Esophagus muscularis mucosa (tissue), 4 donors: ENCODE measurements at places on chromosomes 12 and 14. TPM values are rescaled to one million over a fixed set of nuclear protein-coding genes. Genes with fewer than 3 reads are reported as not detected.

The SLC38A4 gene
- total RNA-seq = 0.17 TPM

GRCh38 chr12:120680165-120680738 is 6.7 kb upstream of the MLEC start:
- no peaks in the 10 kb centered on the region for H3K36me3 ChIP-seq
- H3K27ac ChIP-seq = no peak overlapping the region
- H3K4me3 ChIP-seq = no peak overlapping the region
- no peaks in the 10 kb centered on the region for H3K27me3 ChIP-seq
- no peak for DNase-seq

DNA sequence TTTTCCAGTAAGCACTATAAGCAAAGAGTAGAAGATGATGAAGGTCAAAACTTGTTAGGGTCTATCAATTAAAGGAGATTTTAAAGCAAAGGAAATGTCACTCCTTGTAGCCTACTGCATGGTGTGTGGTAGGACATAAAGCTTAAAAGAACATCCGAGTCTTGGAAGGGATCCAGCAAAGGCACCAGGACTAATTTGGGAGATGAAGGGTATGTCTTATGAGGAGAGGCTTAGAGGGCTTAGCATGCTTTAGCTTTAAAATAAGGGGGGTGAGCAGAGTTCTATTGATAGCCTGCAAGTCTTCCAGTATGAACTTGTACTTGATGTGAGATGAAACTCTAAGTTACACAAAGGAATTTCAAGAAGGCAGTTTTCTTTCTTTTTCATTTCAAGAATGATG is 11.8 kb upstream of the MYBPC1 start:
- DNase-seq = no peak
- no peaks in the 10 kb centered on the region for H3K4me1 ChIP-seq
- no peaks in the 10 kb centered on the region for H3K36me3 ChIP-seq
- no peak overlapping the region for H3K27ac ChIP-seq

DNA sequence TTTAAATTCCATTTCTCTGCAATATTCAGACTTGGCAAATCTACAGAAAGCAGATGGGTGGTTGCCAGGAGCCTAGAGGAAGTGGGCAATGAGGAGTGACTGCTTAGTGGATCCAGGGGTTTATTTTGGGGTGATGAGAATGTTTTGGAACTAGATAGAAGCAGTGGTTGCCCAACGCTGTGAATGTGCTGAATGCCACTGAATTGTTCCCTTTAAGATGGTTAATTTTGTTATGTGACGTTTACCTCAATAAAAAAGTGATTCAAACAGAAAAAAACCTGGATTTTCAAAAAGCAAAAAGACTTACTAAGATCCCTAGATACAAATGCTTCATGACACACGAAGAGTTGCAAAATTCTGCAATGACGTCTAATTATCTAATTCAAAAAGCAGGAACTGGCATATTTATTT is 34.2 kb downstream of the DAO start:
- H3K36me3 ChIP-seq = no peaks in the 10 kb centered on the region
- no peak overlapping the region for H3K27ac ChIP-seq
- no peak overlapping the region for H3K4me3 ChIP-seq
- DNase-seq = no peak
- no peaks in the 10 kb centered on the region for H3K27me3 ChIP-seq
- peaks cover 7% of the 10 kb centered on the region for H3K4me1 ChIP-seq
